Spinal cord (tissue), 10 donors: ENCODE measurements at places on chromosomes 2 and 18. TPM values are rescaled to one million over a fixed set of nuclear protein-coding genes. Genes with fewer than 3 reads are reported as not detected.
A peak's percentile ranks its signal among the peaks of the same experiment; 100 is the strongest.

DNA sequence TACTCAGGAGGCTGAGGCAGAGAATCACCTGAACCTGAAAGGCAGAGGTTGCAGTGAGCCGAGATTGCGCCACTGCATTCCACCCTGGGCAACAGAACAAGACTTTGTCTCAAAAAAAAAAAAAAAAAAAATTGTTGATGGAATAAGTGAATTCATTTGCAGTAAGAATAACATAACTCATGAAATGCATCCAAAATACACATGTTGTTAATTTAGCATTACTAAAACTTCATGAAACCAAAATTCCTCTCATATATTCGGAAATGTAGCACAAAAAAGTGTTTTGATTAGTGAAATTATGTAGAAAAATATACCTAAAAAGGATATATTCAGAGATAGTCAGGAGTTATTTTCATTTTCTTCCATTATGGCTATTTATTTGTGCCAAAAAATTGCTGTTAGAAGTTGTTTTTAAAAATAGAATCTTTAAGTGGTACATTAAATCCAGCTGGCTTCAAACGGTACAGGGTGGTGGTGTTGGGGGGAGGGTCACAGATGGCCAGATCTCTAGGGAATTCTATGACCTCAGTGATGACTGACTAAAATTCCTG lies 78.2 kb upstream of the UGP2 start:
- no peak for DNase-seq

- no peak for DNase-seq
Observed at GRCh38 chr2:217845301-217845700, 157.5 kb downstream of the TNS1 start.

The IGFBP2 gene
- 176 TPM for total RNA-seq

DNA sequence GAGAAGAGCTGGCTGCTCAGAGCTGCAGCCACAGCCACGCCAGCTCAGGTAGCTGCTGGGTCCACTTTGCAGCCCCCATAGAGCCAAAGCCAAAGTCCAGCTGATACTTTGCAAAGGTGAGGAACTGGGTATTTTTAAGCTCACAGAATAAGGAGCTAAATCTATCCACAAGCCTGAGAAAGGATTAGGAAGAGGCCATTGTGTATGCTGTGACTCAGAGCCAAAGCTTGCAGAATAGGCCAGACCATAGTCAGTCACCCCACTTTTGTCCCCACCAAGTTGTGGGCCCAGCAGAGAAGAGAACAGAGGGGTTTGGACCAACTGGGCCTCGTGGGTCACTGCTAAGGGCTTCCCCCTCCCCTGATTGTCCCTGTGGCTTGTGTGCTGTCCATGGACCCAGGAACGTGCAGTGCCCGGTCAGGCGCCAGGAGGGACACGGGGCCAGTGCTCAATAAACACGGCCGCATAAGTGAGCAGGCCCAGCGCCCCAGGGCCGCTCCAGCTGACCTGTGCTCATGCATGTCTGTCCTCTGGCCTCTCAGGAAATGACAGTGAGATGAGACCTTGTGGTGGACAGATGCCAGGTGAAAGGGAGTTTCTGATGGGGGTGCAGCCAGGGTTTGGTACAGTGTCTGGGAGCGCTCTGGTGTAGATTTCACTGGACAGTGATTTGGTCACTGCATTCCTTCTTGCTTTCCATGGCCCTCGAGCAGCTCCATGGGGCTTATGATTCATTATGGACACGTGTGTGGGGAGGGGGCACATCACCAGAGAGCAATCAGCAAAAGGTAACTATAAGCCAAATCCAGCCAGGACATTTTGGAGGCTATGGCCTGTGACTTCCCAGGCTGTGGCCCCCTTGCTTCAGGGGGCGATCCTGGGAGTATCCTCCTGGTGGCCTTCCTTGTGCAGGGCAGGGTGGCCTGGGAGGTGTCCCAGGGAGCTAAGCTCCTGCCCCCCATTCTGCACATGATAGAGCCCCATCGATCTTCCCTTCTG lies 31.3 kb downstream of the MAL start:
- DNase-seq = no peak

The ANKRD30BL gene
- total RNA-seq = 15.3 TPM

DNA sequence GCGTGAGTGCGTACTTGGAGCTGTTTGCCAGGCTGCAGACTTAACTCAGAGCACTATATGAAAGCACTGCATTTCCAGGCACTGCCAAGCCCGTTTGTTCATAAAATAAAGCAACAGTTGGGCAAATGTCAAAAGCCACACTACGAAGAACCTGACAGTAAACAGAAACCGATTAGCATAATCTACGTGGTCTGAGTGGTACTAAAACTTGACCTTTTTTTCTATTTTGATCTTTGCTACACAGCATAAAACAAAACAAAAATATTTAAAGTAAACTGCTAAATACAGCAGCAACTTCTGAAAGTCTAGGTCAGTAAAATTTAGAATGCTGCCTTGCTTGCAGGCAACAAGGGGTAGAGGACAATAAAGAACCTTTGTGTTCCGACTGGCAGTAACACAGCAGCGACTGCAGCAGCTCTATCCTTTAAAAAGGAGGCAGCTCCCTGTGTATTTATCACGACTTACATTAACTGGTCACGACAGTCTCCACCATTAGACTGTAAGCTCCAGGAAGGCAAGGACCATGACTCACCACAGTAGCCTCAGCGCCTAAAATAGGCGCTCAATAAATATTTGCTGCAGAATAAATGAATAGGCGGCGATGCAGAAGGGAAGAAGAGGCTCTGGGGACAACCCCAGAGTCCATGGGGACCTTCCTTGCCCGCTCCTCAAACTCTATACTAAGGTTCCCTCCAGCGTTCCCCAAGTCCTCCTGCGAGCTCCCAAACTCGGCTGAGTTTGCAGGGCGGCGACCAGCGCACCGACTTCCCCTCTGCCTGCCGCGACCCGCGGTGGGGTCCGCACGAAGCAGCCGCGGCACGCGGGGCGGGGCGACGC lies 902 bp downstream of the SS18 start:
- DNase-seq = peak; percentile 15

The LRRC30 gene
- total RNA-seq = not detected

The COBLL1 gene
- total RNA-seq = 31.3 TPM

GRCh38 chr18:73684647-73685046 lies 463.0 kb downstream of the FBXO15 start:
- DNase-seq = no peak

- no peak for DNase-seq
Observed at GRCh38 chr2:70090706-70091334, 3.5 kb downstream of the PCBP1 start.

- no peak for DNase-seq
Observed at GRCh38 chr2:217966423-217967070, 36.2 kb downstream of the TNS1 start.

The LOXHD1 gene
- 0.22 TPM for total RNA-seq

- no peak for DNase-seq
Observed at GRCh38 chr2:25371253-25372241, 29.8 kb upstream of the DNMT3A start.

- DNase-seq = peak; percentile 91
Observed at GRCh38 chr2:182522405-182522896, 95.6 kb upstream of the PDE1A start.

DNA sequence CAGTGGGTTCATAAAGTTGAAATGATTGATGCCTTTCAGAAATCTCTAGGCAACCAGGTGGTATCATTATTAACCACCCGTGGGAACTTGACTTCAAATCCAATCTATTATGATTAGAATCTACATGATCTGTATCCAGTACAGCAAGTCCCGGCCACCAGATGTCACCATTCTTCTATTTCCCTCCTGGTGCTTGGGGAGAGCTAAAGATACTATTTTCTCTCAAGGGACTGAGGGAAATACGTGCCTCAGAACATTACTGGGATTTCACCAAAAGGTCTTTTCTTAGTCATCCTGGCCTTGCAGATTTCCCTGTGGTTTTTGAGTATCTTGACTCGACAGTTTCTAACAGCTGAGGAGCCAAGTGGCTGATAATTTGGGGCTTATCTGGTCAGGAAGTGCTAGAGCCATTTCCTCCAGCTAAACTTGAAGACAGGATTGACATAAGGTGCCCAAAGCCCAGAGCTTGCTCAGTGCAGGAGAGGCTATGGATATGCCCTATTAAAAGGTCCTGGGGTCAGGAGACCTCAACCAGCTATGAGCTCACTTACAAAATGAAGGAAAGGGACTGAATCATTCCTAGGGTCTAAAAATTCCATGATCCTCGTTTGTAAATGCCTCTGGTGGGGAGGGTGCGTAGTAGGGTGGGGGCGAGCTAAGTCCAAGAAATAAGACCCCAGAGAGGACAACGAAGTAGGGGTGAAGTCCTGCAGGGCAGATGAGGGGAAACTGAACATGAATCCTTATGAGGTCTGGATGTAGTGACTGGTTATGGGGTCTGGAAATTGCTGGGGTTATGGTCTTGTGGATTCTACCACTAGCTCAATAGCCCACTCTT lies 135.4 kb upstream of the MGAT5 start:
- peak; percentile 77 for DNase-seq

The POTEJ gene
- total RNA-seq = 0.10 TPM

DNA sequence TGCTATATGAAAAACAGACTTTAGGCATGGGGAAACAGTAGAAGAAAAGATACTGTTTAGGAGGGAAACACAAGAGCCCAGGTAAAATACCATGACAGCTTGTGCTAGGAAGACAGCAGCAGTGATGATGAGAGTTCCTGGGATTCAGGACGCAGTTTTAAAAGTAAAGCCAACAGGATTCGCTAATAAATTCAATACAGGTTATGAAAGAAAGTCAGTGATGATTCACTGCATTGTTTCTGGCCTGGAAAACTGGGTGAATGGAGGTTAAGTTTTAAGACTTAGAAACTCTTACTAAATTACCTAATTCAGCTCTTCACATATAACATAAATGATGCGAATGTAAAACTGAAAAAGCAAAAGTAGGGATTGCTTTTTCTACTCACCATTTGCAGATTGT lies 27.9 kb upstream of the RNU4ATAC start:
- no peak for DNase-seq

GRCh38 chr18:74714791-74715190 lies 117.1 kb downstream of the ZNF407 start:
- DNase-seq = no peak

DNA sequence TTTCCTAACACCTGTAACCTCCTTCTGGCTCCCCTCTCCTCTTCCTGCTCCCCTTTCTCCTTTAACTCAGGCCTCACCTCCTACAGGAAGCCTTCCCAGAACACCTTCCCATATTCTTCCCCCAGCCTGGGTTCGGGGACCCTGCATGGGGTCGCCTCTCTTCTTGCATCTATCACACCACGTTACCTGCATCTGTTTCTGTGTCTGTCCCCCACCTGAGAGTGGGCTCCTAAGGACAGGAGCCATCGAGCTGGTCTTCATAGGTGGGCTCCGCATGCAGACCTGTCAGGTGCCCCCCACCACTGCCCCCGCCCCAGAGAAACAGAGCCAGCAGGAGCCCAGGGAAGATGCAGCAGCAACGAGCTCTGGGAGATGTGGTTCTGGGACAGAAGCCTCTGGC lies 123.2 kb upstream of the GLI2 start:
- no peak for DNase-seq

- DNase-seq = no peak
Observed at GRCh38 chr2:159508140-159508539, 108.2 kb downstream of the BAZ2B start.

- no peak for DNase-seq
Observed at GRCh38 chr2:127143841-127144782, 37.2 kb upstream of the BIN1 start.

GRCh38 chr2:25587361-25587760 lies 86.0 kb downstream of the DTNB start:
- DNase-seq = no peak

GRCh38 chr18:55587418-55588110 lies 428 bp downstream of the TCF4 start:
- peak; percentile 42 for DNase-seq

The CRYBA2 gene
- not detected for total RNA-seq

- no peak for DNase-seq
Observed at GRCh38 chr2:162073888-162074631, at the start of gene DPP4. TSS of gene DPP4 (minus strand) at chr2:162074215. CDS start at chr2:162073981, 234 bp downstream.

DNA sequence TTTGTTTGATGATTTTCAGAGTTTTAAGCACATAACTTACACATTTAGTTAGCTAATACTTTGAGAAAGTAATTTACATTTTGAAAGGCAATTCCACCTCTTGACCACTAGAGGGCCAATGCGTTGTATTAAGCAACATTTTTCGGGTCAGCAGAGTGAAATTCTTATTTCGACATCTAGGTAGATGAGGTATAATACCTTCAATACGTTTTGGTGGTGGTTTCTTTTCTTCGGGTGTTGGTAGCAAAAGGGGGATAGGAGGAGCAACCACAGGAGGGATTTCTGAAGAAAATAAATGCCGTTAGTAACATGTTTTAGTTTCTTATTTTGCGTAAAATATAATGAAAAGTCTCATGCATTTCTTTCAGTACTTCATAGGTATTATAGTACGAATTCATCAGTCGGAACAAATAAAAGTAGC lies 106.3 kb downstream of the TTN start:
- no peak for DNase-seq

DNA sequence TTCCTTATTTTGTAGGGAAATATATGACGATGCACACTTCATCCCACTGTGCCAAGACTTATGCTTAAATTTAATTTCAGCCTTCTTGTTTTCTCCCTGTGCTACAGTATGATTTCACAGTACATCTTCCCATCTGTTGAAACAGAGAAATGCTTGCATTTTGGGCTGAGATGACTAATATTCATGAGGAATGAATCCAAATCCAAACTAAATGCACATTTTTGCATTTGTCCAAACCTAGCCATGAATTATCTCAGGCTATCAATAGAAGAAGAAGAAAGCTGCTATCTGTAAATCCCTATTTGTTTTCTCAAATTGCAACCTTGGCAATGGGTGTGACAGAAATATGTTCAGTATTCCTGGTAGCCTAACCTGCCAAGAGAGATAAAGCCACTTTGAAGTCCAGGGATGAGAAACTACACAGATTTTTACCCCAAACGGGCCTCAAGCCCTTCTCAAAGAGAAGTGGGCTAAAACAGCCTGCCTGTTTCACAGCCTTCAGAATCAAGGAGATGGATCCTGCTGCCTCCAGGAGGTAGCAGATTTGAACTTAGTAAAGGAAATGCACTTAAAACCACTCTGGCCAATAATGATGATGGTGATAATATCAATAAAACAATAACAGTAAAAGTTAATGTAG lies 306.9 kb upstream of the NT5C1B start:
- no peak for DNase-seq

DNA sequence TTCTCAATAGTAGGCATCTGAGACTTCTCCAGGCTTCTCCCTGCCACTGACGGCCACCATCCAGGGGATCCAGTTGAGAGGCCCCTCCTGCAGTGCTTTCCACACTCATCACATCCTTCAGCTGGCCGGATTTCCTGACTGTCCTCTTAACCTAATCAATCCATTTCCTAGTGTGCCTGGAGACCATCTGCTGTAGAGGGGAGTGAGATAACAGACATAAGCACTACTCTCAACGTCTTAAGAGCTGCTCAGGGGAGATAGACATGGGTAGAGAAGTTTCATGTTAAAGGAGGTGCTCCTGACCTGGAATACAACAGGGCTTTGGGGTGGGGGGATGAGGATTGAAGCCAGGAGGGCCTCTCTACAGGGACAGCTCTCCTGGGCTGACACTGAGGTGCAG lies 14.2 kb downstream of the SPR start:
- DNase-seq = no peak

- DNase-seq = no peak
Observed at GRCh38 chr2:201197781-201198180, 14.8 kb downstream of the CASP10 start.

The TUBB8B gene
- not detected for total RNA-seq
